ENCODE measurements at places on chromosomes 4 and X. TPM values are rescaled to one million over a fixed set of nuclear protein-coding genes. Genes with fewer than 3 reads are reported as not detected.

Gene SLC2A9
- total RNA-seq, result not detected

Gene PAGE1
- total RNA-seq, result not detected

Gene P2RY10
- not detected for total RNA-seq

Gene MAGED1
- 103 TPM for total RNA-seq

Gene AFM
- total RNA-seq, result not detected

DNA sequence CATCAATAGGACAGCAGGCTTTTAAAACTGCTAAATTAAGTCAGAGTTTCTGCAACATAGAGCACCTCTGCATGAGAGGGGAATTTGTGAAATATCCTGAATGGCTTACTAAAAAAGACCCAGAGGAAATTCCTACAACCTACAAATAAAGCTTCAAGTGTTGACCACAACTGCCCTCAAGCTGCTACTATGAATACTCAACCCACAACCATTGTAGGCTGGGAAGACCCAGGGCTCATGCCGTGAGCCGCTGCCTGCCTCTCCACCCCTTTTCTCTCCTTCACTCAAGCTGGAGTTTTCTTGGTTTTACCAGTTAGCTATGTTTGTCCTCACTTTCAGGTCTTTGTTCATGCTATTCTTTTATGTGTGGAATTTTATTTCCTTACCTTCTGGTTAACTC is 151.6 kb downstream of the EMCN start:
- no peak for DNase-seq

- DNase-seq, result no peak
These were observed 9.7 kb upstream of the ACSL4 start for GRCh38 chrX:109742722-109743121.

DNA sequence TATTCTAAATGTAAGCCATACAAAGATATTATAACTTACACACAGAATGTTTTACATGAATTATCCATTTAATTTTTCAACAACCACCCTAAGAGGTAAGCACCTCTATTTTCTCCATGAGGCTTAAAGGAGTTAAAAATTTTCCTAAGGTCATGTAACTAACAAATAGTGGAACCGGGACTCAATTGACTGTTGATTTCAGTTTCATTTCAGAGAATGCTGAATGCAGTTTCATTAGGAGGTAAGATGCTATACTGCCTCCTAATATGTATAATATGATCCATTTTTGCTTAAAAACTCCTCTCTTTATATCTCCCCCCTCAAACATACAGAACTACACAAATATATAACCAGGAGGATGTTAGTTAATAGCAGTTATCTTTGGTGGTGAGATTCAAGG is 29.1 kb downstream of the PHKA1 start:
- DNase-seq, result no peak

- no peak for DNase-seq
These were observed 222.1 kb upstream of the TAPT1 start for GRCh38 chr4:16448241-16448840.

- DNase-seq, result no peak
These were observed 35.7 kb downstream of the LDB2 start for GRCh38 chr4:16862697-16863096.

GRCh38 chr4:5756271-5756670 is 45.3 kb downstream of the EVC start:
- DNase-seq, result no peak

GRCh38 chr4:128986019-128986418 is 107.3 kb downstream of the SCLT1 start:
- no peak for DNase-seq
